ENCODE measurements at places on chromosomes 2 and 18. TPM values are rescaled to one million over a fixed set of nuclear protein-coding genes. Genes with fewer than 3 reads are reported as not detected.

The SERPINB7 gene
- total RNA-seq, result not detected

The CNDP1 gene
- total RNA-seq, result not detected

The GREB1 gene
- total RNA-seq, result 0.13 TPM

The NEB gene
- total RNA-seq, result 1.9 TPM

The PSMD1 gene
- total RNA-seq, result 86.0 TPM

The CCDC141 gene
- total RNA-seq, result not detected

The GRP gene
- not detected for total RNA-seq

The CIDEA gene
- not detected for total RNA-seq

The UGT1A5 gene
- not detected for total RNA-seq

The SPRED2 gene
- 18.4 TPM for total RNA-seq

The SCLY gene
- total RNA-seq, result 9.7 TPM

The NEUROD1 gene
- not detected for total RNA-seq

The LTBP1 gene
- 334 TPM for total RNA-seq

The PLEKHH2 gene
- 5.2 TPM for total RNA-seq

The RNF152 gene
- total RNA-seq, result 10.0 TPM

The DCDC2C gene
- not detected for total RNA-seq

The DPYSL5 gene
- not detected for total RNA-seq

Data from epithelial cell of alveolus of lung (primary cell).